ENCODE measurements at places on chromosomes 6 and 20.

GRCh38 chr6:158032354-158032733, 50.7 kb downstream of the SYNJ2 start:
- no peak for DNase-seq

DNA sequence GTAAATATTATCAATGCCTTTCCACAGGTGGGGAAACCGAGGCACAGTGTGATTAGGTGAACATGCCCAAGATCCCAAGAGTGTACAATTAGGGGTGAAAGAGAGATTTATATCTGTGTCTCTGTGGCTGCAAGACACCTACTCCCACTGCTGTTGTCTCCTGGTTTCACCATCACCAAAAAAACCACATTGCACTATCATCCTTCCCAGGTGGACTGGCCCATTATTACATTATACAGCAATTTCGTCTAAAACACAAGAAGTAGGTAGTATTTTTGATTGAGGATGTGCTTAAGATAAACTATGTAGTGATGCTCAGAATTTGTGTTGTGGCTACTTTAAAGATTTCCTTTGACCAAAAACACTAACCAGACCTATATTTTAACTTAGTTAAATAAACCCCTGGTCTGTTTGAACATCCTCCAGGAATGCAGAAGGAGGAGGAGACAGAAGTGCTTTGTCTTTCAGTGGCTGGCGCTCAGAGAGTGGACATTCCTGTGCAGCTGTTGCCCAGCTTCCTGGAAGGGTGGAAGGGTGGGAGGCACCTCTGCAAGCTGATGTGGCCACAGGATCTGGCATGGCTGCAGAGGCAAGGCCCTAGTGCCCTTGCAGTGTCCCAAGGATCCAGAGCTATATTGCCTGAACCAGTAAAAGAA, 23.8 kb downstream of the DCBLD1 start:
- no peak for DNase-seq

GRCh38 chr6:7684076-7684475, 41.8 kb upstream of the BMP6 start:
- no peak for DNase-seq

- no peak for DNase-seq
Observed at GRCh38 chr20:54014293-54014926, 56.0 kb downstream of the BCAS1 start.

GRCh38 chr20:32436968-32437367, 78.8 kb downstream of the ASXL1 start:
- DNase-seq: no peak

DNA sequence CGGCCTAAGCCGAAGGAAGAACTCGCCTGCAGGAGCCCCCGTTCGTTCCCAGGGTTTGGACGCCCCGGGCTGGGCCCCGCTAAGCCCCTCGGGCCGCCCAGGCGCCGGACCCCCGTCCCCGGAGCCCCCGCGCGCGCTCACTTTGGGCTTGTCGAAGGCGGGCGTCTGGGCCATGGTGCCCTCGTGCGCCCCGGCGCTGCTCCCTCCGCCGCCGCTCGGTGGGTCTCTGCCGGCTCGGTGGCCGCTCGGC, 140 bp downstream of the ADA start:
- DNase-seq: no peak

DNA sequence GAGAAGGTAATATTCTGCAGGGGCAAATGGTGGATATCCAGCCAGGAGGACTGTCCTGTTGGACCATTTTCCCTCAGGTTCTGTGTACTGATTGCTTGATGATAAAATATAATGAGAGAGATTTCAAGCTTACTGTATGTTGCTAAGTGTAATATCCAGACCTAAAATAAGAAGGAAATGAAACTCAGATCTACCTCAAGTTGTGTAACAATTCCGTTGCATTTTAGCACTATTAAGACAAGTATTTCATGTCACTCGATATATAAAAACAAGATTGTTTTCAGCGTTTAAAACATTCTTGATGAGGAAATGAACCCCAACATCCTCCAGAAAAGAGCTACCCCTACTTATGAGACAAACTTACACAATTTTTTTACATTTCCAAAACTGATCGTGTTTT, 57.2 kb downstream of the RGS17 start:
- DNase-seq: no peak

GRCh38 chr6:11277275-11278206, 45.1 kb upstream of the NEDD9 start:
- DNase-seq: no peak

DNA sequence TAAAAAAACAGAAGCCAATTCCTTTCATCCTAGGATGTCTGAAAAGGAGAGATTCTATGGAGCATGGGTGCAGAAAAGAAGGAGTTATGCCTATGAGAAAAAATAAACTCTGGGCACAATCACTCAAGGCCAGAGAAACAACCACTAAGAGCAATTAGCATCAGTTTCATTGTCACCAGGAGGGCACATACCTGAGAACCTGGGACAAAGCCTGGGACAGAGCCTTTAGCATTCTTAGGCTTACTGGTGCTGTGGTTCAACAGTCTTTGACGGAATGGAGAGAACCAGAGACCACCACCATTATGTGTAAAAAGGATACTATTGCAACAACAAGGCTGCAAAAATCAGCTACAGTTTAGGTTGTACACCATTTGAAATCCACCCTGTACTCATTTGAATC, 29.4 kb upstream of the BCKDHB start:
- DNase-seq: no peak

DNA sequence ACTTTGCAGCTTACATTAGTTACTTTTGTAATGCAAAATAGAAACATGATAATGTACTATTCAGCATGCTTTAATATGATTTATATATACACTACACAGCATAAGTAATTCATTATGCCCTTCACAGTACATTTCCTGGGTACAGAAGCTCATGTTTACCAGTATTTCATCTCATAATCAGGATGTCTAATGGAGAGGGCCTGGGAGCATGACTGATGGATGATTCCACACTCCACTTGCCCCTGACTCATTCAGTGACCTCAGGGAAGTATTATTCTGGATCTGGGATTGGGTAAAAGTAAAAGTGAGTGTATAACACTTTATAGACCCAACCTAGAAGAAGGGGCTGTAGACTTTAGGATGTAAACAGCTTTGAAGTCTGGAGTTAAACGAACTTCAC, 31.4 kb upstream of the BACH2 start:
- no peak for DNase-seq

DNA sequence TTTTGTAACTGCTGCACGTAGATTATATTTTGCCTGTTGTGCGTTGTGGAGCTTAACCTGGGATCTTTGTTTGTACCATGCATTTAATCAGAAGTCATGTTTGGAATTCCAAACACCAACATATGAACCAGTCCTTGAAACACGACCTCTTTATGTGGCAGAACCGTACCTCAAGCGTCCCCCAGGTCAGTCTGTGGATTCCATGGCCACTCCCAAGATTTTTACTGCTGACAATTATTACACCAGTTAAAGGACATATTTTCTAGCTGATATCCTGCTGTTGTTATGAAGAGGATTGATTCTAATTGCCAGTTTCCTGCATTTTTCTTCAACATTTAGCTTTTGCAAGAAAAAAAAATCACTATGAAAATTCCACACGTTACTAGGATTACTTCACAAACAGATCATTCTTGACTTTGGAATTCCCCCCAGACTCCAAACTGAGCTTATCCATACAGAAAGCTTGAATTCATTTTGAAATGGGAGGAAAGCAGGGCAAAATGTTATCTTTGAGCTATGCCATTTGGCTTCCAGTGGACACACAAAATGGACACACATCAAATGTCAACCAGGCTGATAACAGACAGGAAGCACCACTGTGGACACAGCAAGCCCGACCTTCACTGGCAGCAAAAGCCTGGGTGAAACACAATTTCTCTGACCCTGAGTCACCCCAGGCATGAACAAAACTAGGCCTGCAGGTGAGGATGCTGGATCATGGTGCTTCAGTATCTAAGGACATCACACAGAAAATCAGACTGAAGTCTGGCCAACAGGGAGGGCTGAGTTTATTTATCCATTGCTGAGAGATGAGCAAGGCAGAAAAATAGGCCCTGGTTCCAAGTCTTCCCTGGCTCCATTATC, 542.9 kb upstream of the JAG1 start:
- DNase-seq: no peak

DNA sequence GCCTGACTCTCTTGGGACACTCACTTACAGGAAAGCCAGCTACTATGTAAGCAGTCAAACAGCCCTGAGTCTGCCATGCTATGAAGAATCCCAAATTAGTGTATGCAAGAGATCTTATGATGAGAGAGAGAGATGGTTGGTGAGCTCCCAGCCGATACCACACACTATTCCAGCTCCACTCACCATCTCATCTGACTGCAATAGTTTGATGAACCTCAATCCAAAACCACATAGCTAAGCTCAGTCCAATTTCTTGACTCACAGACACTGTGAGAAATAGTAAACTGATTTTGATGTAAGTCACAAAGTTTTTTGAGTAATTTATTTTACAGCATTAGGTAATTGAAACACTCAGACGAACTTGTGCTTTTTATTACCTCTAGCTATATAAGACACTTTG, 441.4 kb downstream of the COL12A1 start:
- no peak for DNase-seq

- no peak for DNase-seq
Observed at GRCh38 chr6:147837540-147837939, 329.1 kb downstream of the SAMD5 start.

DNA sequence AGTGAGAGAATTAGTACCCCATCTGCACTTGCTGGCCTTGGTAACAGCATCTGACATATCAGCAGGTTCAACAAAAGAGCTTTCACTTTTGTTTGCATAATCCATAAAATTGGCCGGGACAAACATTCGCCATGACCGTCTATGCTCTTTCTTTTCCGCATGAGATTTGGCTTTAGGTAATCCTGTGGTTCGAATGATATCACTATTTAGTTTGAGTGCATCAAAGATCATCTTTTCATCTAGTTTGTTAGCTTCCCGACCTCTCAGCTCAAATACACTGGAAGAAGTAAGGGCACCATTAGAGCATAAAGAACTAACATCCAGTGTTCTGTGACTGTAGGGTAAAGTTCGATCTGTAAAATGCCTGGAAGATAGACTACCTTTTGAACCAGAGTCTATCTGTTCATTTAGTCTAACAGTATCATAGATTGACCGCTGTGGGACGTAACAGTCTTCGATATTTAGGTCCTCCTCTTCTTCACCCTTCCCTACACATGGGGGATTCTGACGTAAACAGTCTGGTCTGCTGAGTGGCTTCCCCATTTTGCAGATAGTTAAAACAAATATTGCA, 101.6 kb downstream of the DST start:
- DNase-seq: no peak

DNA sequence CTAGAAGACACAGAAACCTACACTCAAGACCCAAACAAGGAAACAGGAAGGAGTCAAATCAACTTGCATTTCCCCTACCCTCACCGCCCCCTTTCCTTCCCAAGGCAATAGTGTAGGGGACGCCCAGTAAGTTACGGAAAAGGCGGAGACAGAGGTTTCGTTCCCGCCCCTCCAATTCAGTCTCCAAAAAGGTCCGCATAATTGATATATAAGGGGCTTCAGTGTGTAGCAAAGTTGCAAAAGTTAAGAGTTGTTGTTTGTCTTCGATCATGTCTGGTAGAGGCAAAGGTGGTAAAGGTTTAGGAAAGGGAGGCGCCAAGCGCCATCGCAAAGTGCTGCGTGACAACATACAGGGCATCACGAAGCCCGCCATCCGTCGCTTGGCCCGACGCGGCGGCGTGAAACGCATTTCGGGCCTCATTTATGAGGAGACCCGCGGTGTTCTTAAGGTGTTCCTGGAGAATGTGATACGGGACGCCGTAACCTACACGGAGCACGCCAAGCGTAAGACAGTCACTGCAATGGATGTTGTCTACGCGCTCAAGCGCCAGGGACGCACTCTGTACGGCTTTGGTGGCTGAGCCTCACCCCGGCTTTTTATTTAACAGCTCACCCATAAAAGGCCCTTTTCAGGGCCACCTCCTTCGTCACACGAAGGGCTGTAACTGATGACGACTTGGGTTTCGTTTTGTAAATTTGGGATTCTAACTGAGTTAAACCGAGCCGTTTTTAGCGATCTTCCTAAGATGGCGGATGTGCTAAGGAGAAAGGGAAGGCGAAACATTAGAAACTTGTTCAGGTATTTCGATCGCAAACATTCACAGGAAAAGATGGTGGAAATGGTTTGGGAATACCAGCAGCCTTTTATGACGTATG, 124.6 kb upstream of the BTN3A2 start:
- DNase-seq: no peak

DNA sequence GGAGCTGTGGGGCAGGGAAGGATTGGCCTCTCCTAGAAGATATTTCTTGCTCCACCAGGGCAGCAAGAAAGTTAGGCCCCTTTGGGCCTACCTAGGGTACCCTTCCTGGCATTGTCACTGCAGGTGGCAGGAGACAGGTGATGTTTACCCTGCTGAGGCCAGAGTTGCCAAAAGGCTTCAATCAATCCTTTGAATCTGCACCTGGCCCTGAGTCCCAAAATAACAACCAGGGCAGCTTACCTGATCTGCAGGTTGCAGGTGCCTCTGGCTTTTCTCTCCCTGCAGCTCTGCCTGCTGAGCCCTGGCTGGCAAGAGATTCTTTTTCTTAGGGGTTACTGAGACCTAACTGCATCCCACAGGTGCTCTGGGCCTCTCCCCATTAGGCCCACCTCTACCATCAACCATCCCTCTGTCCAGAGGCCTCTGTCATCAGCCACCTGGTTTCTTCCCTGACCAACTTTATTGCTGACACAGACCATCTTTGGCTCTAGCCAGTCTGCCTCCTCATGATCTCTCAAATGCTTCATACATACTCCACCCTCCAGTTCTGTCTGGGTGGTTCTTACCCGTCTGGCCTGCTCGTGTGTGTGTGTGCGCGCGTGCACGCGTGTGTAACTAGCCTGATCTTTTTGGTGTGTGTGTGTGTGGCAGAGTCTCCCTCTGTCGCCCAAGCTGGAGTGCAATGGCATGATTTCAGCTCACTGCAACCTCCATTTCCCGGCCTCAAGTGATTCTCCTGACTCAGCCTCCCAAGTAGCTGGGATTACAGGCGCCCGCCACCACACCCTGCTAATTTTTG, 13.7 kb downstream of the BCL2L1 start:
- no peak for DNase-seq

- DNase-seq: no peak
Observed at GRCh38 chr6:90865513-90865912, 278.6 kb upstream of the MAP3K7 start.

- DNase-seq: no peak
Observed at GRCh38 chr6:101380897-101381630, 12.4 kb upstream of the GRIK2 start.

GRCh38 chr20:63153254-63154221, 62.4 kb downstream of the YTHDF1 start:
- DNase-seq: no peak

- no peak for DNase-seq
Observed at GRCh38 chr6:144543006-144543871, 258.1 kb downstream of the UTRN start.

DNA sequence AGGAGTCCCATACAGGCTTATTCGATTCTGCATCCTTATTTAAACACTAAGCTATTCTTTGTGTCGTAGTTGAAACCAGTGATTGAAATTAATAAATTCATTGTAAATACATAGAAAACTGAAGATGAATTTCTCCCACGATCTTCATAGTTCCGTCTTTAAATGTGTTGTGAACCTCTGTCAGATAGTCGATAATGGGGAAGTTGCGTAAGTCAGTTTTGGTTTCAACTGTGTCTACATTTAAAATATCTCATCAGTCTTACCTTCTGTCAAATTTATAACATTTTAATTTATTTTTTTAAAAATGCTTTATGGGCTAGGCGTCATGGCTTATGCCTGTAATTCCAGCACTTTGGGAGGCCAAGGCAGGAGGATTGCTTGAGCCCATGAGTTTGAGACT, 12.7 kb downstream of the STX11 start:
- no peak for DNase-seq
